Lower leg skin (tissue), 4 donors: ENCODE measurements at places on chromosomes 5 and 9.
A peak's percentile ranks its signal among the peaks of the same experiment; 100 is the strongest.

GRCh38 chr5:71986101-71986500 is 121.2 kb upstream of the MAP1B start:
- DNase-seq = no peak

DNA sequence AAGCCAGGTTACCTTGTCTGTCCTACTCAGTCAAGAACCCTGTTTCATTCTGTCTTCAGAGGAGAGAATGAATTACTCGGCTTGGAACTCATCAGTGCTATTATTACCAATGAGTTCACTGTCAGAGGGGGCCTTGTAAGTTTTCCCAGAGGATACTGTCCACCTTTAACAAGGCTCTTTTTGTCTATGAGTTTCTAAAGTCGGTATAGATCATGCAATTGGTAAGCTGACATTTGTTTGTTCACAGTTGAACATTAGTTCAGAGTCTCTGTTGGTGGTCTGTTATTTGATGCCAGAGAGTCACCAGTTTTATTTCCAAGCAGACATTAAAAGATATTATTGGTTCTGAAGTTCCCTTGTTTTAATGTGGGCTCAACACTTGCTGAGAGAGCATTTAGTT is 58.1 kb upstream of the DHFR start:
- no peak for DNase-seq

GRCh38 chr9:109325089-109325488 is 4.2 kb upstream of the EPB41L4B start:
- DNase-seq = no peak

DNA sequence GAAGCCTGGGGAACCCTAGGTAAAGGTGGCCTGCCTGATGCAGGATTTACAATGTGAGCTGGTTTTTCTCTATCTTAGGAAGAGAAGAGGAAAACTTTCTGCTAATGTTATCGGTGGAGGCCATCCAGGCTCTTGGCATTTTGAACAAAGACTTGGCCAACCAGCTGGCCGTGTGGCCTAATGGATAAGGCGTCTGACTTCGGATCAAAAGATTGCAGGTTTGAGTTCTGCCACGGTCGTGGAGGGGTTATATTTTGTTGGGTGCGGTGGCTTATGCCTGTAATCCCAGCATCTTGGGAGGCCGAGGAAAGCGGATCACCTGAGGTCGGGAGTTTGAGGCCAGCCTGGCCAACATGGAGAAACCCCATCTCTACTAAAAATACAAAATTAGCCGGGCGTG is 9.6 kb downstream of the C9orf152 start:
- DNase-seq = no peak

- DNase-seq = no peak
Measured at GRCh38 chr5:37721447-37721871, 118.4 kb downstream of the GDNF start.

GRCh38 chr5:76341651-76342334 is 61.3 kb upstream of the IQGAP2 start:
- no peak for DNase-seq

GRCh38 chr5:67077296-67077695 is 119.3 kb downstream of the CD180 start:
- DNase-seq = no peak

DNA sequence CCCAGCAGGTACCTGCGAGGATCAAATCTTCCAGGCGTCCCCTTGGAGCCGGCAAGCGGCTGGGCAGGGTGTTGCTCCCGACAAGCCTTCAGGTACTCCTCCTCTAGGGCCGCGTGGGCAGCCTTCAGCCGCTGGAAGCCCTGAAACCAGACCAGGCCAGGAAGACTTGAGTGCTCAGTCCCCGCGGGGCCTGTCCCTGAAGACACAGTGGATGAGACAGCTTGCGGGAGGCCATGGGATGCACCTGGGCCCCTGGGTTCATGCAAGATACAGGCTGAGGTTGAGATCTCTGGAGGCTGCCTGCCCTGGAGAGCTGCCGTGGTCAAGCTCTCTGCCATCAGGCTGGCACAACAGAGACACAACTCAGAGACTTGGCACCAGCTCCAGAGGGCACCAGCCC is 25.4 kb downstream of the AKNA start:
- no peak for DNase-seq

GRCh38 chr9:5355817-5356216 is 16.1 kb upstream of the RLN1 start:
- DNase-seq = no peak

GRCh38 chr9:71767776-71768321 is 464 bp downstream of the CEMIP2 start:
- peak; percentile 87 for DNase-seq

DNA sequence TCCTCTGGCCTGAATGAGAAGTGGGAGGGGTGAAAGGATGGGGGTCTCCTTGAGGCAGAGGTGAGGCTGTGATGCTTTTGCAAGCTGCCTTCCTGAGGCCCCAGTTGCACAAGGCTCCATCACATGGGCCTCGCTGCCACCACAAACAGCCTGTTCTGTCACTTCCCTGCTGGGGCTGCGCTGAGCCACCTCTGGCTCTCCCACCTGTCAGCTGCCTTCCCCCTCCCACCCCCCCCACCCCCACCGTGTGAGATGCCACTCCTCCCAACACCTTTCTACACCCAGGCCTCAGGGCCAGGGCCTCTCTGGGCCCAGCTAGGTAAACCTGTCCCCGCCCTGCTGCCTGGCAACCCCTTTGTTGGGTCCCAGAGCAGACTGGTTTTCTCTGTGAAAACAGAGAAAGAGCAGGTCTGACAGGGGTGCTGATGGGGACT is 4.5 kb upstream of the PDLIM4 start:
- peak; percentile 87 for DNase-seq

DNA sequence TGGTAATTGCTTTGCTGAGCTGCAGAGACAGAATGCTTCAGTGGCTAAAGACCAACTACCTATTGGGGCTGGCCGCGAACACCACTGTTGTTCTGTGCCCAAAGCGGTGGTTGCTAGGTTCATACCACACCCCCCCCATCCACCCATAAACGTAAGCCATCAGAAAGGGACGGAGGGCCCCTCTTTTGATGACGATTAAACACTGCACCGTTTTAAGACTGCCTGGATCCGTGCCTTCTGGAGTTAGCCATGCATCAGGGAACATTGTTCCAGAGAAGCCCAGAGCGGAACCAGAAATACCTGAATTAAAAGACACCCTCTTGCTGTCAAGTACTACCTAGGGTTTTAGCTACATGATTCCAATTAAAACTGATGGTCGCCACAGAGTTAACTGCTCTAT is 369.1 kb upstream of the DAP start:
- no peak for DNase-seq

DNA sequence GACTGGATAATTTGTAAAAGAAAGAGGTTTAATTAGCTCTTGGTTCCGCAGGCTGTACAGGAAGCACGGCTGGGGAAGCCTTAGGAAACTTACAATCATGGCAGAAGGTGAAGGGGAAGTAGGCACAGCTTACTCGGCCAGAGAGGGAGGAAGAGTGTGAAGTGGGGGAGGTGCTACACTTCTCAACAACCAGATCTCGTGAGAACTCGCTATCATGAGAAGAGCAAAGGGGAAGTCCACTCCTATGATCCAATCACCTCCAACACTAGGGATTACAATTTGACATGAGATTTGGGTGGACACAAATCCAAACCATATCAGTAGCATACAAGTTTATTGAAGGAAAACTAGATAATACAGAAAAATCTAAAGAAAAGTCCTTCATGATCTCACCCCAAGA is 39.9 kb downstream of the NEURL1B start:
- no peak for DNase-seq

- DNase-seq = no peak
Measured at GRCh38 chr5:62007457-62007856, 298.5 kb upstream of the KIF2A start.

GRCh38 chr5:96753848-96754247 is 53.9 kb downstream of the ERAP1 start:
- DNase-seq = no peak

GRCh38 chr5:6457592-6457991 is 8.9 kb downstream of the UBE2QL1 start:
- DNase-seq = no peak

DNA sequence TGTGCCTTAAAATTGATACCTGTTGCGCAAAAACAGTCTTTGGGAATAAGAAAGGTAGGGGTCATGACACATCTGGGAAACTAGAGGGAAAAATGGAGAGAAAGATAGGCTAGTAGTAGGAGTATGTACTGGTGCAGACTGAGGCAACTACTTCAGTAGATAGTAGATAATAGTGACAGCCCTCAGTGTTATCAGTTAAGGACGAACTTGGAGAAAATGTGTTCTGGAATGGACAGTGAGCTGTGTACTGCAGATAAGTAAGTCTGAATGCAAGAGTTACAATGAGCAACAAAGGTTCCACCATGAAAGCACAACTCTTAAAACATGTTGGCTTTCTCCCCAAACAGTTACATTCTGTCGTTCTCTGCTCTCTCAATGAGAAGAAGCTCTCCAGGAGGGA is 6.5 kb upstream of the INSL6 start:
- DNase-seq = no peak

GRCh38 chr5:22471154-22471553 is 382.0 kb downstream of the CDH12 start:
- no peak for DNase-seq

DNA sequence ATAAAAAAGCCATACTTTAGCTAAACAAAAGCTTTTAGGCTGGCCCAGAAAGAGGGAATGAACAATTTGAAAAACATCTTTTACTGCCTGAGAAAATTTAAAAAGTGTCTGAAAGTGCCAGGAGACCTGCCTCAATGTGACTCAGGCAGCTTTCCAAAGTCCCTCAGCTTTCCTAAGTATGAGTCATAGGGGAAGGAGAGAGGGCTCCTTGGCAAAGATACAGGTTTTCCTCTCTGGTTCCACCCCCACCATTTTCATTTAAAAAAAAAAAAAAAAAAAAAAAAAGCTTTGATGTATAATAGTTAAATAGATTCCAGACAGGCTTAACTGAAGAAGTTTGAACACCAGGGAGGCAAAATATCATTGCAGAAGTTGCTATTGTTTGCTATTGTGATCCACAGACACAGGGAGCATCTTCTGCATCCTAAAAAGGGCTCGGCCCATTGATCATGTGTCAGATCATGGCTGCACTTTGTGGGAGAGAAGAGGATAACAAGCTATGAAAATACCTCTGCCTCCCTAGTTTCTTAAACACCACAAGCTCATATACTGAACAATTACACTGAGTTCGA is 71.5 kb downstream of the MRPS27 start:
- DNase-seq = peak; percentile 66

DNA sequence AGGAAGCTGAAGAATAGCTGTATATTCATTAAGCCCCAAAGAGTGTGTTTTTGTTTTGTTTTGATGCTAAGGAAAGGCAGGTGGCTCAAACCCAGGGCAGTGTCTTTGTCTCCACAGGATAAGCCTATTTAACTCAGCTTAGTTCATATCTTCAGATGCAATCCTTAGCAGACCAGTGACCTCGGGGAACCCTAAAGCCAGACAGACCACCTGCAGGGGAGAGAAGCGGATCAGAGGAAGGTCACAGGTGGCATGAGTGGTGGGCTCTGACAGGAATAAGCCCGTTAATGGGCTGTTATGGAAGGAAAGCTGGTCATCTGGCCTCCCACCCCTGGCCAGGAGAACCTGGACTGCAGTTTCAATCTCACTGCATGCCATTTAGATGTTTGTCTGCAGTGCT is 30.8 kb downstream of the TAS2R1 start:
- no peak for DNase-seq

GRCh38 chr5:12704955-12705354 is 800.7 kb upstream of the CTNND2 start:
- no peak for DNase-seq

- no peak for DNase-seq
Measured at GRCh38 chr5:91495699-91496098, 112.6 kb upstream of the ARRDC3 start.

DNA sequence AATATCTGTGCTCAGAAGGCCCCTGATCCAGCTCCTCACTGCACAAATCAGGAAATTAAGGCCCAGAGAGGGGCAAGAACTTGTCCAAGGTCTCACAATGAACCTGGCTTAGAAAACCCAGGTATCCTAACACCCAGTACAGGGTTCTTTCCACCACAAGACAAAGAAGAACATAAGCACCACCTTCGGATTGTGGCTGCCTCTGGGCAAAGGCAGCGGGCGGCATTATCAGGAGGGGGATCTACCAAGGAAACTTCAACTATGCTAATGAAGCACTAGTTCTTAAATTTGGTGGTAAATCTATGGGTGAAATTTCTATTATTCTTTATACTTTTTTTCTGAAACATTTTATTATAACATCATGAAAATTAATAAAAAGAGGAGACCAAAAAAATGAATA is 17.9 kb downstream of the ANXA6 start:
- DNase-seq = no peak

DNA sequence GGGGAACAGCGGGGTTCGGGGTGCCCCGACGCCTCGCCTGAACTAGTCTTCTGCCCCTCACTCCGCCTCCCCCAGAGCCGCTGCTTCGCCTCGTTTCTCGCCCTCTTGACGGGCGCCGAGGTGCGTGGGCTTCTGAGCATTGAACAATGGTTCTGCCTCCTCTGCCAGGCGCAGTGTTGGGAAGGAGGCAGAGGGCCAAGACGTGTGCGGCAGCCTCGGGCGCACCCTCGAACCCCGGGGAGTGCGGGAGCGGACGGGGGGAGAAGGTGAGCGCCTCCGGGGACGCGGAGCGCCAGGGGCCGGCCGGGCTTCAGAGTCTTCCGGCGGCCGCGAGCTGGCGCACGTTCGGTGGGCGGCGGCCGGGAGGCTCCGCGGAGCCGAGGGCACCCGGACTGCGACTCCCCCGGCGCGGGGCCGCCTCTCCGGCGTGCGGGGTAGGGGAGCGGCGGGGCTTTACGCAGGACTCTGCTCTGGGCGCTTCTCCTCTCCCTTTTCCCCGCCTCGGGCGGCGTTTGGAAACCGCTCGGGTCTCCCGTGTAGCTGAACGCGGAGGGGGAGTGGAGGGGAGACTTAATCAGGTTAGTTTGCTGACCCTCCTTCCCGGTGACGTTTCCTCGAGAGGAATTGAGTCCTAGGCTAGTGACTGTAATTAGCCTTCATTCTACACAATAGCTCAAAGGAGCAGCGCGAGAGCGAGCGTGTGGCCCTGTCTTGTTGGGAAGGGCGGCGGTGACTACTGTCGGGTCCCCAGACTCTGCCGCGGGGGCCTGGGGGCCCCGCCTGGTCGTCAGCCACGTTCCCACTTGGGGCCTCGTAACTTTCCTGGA is 1.1 kb downstream of the VLDLR start:
- DNase-seq = peak; percentile 84
